PC-3 (cell line): ENCODE measurements at places on chromosomes 5 and 9.
A peak's percentile ranks its signal among the peaks of the same experiment; 100 is the strongest.

- DNase-seq, result peak; percentile 56
These were observed 143.0 kb downstream of the SMARCA2 start for GRCh38 chr9:2158111-2158610.

DNA sequence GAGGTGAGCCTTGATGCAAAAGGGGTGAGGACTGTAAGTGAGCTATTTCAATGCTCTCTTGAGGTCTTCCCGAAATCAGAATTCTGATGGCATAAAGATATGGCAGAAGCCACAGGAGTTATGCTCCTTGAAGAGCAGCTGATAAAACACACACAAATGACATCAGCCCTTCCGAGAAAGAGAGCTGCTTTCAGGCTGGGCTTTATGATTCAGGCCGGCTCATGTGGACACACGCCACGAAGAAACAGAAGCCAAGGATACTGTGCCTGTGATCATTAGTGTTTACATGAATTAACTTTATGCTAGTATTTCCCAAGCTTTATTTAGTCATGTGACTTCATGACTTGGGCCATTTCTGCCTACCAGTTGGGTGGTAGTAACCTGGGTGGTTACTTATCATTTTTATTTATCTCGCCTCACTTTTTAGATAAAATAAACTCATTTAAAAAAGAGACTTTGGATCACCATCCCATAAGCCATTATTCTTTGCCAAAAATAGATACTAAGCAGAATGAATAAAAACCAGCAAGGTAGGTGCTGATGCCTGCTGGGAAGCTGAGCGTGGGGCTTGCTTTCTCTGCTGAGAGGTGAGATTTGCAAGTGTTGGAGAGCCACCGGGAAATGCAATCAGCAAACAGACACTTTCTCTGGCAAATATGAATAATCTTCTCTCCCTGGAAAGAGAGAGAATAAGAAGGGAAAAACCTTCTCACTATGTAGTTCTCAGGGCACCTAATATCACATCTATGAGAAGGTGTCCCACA, 73.0 kb upstream of the SLC25A51 start:
- peak; percentile 39 for DNase-seq

- no peak for DNase-seq
These were observed 4.2 kb upstream of the DELE1 start for GRCh38 chr5:141919218-141920119.

- no peak for DNase-seq
These were observed 107.6 kb upstream of the CPEB4 start for GRCh38 chr5:173780235-173781234.

DNA sequence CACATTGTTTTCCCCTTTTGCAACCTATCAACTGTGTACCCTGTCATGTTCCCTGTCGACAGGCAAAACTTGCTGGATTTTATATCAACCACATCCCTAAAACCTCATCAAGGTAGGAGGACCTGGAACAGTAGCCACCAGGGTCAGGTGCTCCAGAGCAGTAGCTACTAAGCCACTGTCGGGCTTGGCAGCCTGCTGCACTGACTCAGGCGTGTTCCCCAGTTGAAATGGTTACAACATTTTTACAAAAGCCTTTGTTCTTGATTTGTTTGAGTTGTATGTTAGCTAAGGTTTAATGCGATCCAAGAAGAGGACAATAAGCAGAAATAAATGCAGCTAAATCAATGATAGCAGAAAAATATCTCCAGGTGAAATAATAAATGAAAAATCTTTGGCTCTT, 407.4 kb upstream of the TLE4 start:
- DNase-seq, result peak; percentile 35
